ENCODE measurements at places on chromosomes 5 and 9.

GRCh38 chr5:56270568-56271392 lies 37.6 kb upstream of the ANKRD55 start:
- peak; percentile 88 for DNase-seq

DNA sequence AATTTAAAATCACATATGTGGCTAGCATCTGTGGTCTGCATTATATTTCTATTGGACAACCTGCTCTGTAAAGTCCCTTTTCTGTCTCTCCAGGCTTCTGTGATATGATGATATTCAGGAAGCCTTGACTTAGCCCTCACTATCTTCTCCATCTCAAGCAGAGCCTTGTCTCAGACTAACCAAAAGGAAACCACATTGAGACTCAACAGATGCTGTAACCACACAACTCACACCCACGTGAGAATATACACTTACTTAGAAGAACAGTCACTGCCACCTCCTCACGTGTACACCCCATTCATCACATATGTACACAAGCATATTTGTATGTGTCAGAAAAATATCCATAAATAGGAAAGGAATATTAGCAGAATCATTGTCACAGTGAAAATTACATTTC lies 33.6 kb downstream of the HTR4 start:
- DNase-seq, result no peak

- DNase-seq, result no peak
Observed at GRCh38 chr5:158802941-158803341, 296.8 kb downstream of the EBF1 start.

DNA sequence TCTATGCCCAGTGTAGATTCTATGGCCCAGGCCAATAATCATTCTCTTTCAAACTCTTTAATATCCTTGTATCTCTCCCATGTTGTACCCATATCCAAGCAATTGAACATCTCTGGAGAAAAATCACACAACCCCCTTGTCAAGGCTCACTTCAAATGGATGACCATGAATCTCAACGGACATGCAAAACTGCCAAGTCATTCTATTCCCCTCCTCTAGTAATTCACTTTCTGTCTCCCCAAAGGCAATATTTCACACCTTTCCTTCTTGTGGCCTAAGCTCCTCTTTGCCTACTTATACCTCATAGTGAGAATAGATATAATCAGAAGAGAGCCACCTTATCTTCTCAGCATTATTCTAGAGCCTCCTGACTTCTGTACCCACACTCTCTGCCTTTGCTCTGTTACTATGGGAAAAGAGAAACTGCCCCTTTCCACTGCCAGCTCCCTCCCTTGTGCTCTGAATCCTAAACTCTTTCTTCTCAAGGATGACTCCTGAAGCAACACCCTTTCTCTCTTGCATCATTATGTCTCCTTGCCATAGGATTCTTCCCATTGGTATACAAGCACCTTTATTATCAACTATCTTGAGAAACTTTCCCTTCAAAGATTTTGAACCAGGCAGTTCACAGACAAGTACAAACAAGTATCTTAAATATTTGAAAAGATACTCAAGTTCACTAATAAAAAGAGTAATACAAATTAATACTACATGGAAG lies 66.1 kb downstream of the RPS23 start:
- DNase-seq, result no peak

DNA sequence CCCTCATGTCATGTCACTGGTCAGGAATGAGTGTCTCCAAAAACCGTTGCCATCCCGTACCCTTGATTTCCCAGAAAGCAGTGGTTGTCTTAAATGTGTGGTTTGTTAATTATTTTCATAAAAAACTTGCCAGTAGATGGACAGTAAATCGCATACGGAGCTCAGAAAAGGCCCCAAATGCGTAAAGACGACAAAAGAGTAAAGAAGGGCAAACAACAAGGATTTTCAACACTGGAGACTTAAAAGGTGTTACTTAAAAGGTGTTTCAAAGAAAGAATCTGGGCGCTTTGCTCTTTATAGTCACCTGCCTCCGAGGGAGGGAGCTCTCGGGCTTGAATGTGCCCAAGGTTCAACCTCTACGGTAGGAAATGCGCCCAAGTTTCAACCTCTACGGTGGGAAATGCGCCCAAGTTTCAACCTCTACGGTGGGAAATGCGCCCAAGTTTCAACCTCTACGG lies 734 bp downstream of the KIF27 start:
- DNase-seq, result peak; percentile 84

GRCh38 chr5:5278201-5278814 lies 138.2 kb downstream of the ADAMTS16 start:
- no peak for DNase-seq

GRCh38 chr9:70049236-70049635 lies 5.6 kb downstream of the MAMDC2 start:
- no peak for DNase-seq

DNA sequence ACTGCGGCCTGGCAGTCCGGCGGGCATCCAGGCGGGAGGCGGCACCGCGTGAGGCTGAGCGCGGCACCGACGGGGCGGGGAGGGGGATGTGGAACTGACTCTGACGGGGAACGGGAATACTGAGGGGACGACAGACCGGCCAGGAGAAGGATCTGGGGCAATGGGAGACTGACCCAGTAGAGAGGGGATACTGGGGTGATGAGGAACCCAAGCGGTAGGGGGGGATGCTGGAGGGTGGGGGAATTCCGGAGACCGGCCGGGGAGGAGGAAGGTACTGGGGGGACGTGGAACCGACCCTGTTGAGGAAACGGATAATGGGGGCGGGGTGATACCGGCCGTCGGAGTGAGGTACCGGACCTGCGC lies 423 bp downstream of the IPPK start:
- peak; percentile 34 for DNase-seq

- no peak for DNase-seq
Observed at GRCh38 chr9:125655066-125655633, 51.9 kb downstream of the MAPKAP1 start.

DNA sequence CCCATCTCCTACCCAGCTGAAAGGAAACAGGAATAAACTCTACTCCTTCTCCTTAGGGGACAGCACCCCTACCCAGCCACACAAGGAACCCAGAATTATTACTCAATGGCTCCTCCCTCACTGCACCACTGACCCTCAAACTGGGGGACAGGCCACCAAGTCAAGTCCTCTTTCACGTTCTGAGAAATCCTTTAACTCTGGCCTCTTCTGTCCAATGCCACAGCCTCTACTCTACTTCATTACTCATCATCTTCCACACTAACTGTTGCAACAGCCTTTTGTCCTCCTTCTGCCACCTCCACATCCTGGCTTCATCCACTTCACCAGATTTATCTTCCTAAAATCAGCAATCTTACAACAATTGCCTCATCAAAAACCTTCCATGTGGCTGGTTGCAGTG lies 6.8 kb downstream of the TTC39B start:
- DNase-seq, result no peak

- DNase-seq, result peak; percentile 83
Observed at GRCh38 chr5:113213551-113214425, 221.0 kb downstream of the TSSK1B start.

- DNase-seq, result no peak
Observed at GRCh38 chr5:9370256-9370655, 175.6 kb downstream of the SEMA5A start.

- DNase-seq, result no peak
Observed at GRCh38 chr9:8961186-8961851, 1161.7 kb upstream of the DMAC1 start.

- DNase-seq, result no peak
Observed at GRCh38 chr5:163910226-163910625, 404.8 kb downstream of the MAT2B start.

GRCh38 chr5:97915106-97915505 lies 732.1 kb upstream of the RIOK2 start:
- no peak for DNase-seq

GRCh38 chr5:136079195-136079985 lies 50.6 kb downstream of the TGFBI start:
- peak; percentile 63 for DNase-seq

DNA sequence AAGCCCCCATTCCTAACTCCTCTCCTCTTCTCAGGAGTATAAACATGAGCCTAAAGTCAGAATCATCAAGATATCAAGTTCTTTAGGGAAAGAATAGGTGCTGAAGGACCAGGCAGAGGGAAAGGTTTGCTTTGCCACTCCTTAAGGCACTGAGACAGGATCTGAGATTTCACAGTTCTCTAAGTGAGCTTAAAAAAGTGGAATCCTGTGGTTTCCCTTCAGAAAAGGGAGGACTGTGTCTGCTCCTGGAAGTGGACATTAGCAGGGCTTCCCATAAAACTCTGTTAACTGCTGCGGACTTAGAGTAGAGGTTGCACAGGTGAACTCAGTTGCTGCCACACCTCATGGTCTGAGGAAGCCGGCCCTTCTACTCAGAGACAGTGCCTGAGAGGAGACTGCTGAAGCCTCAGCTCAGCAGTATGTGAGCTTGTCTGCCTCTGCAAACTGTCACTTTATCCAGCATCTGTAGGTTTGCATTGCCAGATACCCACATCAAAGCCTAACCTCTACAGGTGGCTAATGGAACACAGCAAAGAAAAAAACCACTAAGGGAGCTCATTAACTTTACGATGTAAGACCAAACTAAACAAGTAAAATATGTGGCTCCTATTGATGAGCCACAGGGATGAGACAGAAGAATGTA lies 42.9 kb downstream of the RIC1 start:
- no peak for DNase-seq

GRCh38 chr9:136507221-136507991 lies 24.6 kb upstream of the SEC16A start:
- no peak for DNase-seq

- peak; percentile 53 for DNase-seq
Observed at GRCh38 chr5:123785162-123786071, 273.4 kb downstream of the CSNK1G3 start.

GRCh38 chr5:108421713-108422112 lies 39.8 kb upstream of the FBXL17 start:
- DNase-seq, result no peak

GRCh38 chr9:130942084-130942483 lies 3.0 kb upstream of the FIBCD1 start:
- DNase-seq, result no peak

- peak; percentile 76 for DNase-seq
Observed at GRCh38 chr5:88889189-88890069, 6.4 kb upstream of the MEF2C start.

GRCh38 chr5:131282235-131282634 lies 18.4 kb downstream of the CDC42SE2 start:
- DNase-seq, result no peak

DNA sequence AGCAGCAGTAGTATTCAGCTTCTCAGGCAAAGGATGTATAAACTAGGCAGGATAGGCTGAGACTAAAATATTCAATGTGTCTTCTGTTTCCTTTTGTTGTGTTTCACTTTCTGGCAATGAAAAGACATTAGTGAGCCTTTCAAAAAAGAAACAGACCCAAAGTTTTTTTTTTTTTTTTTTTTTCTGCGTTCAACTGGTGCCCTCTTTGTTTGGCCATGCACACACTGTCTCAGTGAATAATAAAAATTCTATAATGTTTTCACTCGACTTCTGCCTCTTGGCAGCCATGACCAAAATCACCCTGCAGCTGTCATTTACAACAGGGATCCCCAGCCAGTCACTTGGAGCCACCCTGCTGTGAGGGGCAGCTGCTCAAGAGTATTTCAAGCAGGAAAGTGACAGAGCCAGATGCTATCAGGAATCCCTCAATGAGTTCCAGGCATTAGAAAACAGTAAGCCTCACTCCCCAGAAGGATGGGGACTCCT lies 44.0 kb upstream of the MAN2A1 start:
- peak; percentile 80 for DNase-seq

GRCh38 chr9:4021621-4022213 lies 278.2 kb downstream of the GLIS3 start:
- no peak for DNase-seq

GRCh38 chr5:154447089-154447725 lies 1.4 kb downstream of the SAP30L start:
- DNase-seq, result no peak

GRCh38 chr5:61160497-61160896 lies 1.8 kb downstream of the SMIM15 start:
- DNase-seq, result no peak

- no peak for DNase-seq
Observed at GRCh38 chr9:135275571-135276289, 188.3 kb downstream of the OLFM1 start.

DNA sequence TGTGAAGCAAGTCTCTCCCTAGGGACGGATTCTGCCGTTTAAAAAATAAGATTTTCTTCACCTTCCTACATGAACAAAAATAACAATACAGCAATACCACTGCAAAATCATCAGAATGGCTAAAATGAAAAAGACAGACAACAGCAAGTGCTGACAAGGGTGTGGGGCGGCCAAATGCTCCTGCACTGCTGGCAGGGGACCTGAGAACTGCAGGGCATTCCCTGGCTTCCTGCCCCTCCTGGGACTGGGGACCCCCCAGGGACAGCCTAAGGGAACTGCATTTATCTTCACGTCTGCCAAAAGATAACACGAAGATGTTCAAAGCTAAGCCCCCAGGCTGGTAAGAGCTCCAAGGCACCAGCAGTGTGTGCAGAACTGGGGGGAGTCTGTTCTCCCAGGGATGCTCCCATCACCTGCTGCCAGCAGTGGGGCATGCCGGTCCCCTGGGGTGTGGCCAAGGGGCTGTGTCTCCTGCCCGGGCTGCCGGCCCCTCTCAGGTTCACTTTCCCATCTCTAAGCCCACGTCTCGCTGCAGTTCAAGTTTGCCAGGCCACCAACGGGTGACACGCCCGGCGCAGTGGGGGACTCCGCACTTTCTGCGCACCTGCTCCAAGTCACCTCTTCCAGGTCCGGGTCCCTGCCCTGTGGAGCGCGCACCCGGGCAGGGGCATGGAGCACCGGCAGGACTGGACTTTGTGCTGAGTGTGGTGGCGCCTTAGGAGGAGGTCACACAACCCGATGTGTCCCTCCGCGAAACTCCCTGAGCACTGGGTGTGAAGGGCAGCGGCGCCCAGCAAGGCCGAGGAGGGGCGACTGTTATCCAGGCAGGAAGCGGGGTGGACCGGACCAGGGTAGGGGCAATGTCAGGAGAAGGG lies 4.5 kb upstream of the EGFL7 start:
- no peak for DNase-seq

Data from NCI-H82 (cell line).